ENCODE measurements at places on chromosomes 7 and 10.

GRCh38 chr10:110067960-110068770, 60.4 kb downstream of the ADD3 start:
- no peak for DNase-seq

DNA sequence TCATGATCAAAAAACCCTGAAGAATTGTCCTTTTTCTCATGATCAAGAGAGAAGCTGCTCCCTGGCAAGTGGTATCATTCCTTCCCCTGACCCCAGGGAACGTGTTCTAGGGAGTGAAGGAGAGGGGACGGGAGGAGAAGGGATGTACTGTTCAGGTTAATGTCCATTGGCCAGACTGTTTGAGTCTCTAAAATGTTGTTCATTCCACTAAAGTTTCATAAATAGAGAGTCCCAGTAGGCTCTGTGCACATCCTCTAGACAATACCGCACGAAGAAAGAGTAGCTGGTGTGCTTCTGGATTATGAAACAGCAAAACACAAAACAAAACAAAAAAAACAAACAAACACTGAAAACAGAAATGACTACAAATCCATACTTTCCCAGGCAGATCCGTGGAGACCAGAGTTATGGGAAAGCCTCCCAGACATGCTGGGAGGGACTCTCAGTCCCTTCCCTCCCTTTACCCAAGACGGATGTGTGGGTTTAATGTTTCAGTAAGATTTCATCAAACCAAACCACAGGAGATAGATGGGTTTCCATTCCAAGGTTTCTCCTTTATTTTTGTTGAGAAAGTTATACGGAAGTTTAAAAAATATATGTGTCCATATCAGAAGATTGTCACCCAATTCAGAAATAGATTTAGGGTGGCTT, 66.5 kb upstream of the TNS3 start:
- no peak for DNase-seq

DNA sequence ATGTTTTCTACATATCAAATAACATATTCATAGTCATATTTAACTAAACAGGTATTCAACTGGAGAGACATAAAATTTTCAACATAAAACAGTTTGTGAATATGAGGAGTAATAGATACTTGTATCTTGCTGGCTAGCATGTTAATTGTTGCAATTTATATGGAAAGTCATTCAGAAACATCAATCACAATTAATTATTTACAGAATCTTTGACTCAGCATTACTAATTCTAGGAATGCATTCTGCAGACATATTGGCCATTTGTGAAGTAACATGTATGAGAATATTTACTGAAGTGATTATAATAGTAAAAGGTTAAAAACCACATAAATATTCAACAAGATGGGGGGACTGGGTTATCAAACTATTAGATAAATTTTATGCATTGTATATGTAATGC, 203.7 kb downstream of the TSPAN12 start:
- DNase-seq: no peak

DNA sequence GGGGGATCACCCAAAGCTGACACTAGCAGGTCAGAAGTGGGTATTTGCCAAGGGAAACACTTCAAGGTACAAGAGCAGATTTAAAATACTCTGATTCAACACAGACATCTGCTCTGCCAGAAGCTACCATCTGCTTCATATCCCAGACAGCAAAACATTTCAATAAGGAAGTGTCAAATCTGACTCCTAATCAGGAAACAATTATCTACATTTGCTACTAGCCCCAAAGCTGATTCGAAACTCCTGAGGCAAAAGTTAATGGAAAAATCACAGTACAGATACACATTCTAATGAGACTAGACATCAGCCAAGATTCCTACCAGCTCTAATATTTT, 48.9 kb downstream of the PARD3 start:
- no peak for DNase-seq

DNA sequence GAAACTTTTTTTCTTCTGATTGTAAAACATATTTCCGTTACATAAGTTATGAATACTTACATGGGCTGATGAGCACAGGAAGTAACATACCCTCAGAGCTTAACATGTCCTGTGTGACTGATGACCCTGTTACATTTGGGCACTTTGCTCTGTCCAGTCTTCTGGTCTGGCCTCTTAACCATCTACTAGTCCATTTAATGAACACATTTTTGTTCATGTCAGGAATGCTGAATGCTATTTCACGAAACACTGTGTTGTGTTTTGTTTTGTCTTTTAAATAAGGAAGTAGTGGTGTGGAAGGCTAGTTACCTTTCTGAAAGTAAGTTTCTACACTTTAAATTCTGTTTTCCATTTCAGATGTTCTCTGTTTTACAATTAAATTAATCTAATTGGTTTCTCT, 77.7 kb downstream of the RBM33 start:
- DNase-seq: no peak

- no peak for DNase-seq
Measured at GRCh38 chr7:45225948-45226335, 68.4 kb downstream of the RAMP3 start.

DNA sequence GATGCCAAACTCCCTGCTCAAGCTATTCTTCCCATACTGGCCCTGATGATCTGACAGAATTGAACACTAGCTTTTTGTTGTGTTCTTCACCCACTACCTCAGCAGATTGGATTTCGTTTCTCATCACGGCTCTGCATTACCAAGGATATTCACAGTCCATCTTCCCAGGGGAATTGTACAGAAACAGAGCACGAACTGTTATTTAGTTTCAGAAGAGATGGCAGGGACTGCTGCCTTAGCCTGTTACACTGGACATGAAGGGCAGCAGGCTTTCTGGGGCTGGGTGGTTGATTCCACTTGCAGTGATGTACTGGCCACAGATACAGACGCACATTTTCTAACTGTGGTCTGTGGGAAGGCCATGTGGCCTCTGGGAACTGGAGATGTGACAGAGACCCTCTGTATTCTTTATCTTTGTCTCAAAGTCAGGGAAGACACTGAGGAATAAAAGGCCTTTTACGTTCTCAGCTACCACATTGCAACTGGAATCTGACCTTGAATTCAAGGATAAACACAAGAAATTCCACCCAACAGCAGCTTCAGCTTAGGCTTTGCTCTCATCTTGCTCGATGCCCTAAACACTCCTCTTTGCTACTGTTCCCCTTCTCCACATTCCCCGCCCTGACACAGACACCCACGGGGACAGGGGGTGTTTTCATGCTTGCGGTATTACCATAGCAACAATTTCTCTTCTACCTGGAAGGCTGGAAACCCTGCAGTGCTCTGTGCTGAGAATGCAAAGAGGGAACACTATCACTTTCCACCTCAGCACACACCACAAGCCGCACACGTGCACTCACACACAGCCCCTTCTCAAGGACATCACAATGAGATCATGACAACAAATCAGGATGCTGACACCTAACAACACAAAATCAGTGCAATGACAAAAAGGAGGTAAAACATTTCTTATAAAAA, 81.7 kb downstream of the RNF216 start:
- DNase-seq: no peak

- DNase-seq: no peak
Measured at GRCh38 chr7:152076940-152077933, 51.8 kb downstream of the GALNT11 start.

GRCh38 chr10:97514344-97514743, 15.6 kb downstream of the UBTD1 start:
- peak; percentile 8 for DNase-seq

- DNase-seq: no peak
Measured at GRCh38 chr7:105677817-105678573, 96.7 kb upstream of the EFCAB10 start.

DNA sequence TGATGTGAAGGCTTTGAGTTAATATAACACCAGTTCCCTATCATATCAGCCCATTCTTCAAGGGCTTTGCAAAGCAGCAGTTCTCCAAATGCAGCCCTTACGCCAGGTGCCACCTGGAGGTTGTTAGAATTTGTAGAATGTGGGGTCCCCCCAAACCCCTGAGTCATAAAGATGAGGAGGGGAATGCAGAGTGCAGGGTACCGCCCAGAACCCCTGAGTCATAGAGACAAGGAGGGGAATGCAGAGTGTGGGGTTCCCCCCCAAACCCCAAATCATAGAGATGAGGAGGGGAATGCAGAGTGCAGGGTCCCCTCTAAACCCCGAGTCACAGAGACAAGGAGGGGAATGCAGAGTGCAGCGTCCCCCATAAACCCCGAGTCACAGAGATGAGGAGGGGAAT, 605.8 kb downstream of the PTPRN2 start:
- peak; percentile 6 for DNase-seq

DNA sequence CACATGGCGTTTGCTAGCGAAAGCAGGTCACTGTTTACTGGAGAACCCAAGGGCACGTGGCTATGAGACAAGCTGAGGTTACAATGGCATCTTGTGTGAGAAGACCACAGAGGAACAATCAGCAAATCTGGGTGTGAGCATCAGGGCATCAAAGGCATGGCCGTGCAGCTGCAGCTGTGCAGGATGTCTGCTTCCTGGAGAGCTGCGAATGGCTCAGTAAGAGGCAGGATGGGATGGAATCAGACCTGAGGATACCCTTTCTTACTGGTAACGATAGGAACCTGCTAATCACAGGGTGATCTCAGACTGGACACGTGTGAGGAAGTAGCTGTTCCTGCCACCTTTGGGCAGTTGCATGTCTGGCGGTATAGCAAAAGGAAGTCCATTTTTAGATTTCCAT, 119.5 kb downstream of the RNF216 start:
- no peak for DNase-seq

- DNase-seq: no peak
Measured at GRCh38 chr7:110918949-110919548, 171.9 kb upstream of the LRRN3 start.

DNA sequence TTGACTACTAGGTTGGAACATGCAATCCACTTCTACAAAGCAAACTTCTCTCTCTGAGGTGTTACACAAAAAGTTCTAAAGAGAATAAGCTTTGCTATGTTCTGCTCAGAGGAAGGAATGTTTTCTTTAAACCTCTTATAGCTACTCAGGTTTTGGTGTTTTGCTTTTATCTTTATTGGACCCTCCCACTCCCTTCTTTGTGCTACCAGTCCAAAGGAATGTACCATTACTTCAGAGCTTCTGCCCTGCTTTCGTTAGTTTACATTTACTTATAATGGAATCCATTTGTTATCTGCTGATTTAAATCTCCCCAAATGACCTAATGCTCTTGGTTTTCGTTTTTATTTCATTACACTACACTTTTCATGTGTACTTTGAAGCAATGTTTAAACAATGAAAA, 154.9 kb downstream of the ATE1 start:
- no peak for DNase-seq

DNA sequence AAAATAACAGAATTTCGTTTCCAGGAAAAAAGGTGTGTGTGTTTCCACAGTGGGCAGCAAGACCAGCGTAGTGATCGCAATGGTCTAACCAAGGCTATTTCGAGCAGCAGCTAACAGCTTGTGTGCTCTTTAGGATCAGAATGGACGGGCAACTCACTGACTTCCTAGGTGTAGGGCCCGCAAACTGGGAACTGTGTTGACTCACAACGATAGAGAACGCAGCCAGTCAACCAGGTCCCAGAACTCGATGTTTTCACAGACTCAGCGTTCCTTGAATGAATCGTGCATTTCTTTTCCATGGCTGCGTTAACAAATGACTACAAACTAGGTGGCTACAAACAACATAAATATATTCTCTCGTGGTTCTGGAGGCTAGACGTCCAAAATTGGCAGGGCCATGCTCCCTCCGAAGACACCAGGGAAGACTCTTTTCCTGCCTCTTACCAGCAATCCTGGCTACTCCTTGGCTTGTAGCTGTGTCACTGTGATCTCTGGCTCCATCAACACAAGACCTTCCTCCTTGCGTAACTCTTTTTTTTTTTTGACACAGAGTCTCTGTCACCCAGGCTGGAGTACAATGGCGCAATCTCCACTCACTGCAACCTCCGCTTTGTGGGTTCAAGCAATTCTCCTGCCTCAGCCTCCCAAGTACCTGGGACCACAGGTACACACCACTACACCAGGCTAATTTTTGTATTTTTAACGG, 39.1 kb downstream of the PODXL start:
- no peak for DNase-seq
